ENCODE measurements at places on chromosomes 7 and 10. TPM values are rescaled to one million over a fixed set of nuclear protein-coding genes. Genes with fewer than 3 reads are reported as not detected.

SCART1 gene
- total RNA-seq = 3.9 TPM

DNA sequence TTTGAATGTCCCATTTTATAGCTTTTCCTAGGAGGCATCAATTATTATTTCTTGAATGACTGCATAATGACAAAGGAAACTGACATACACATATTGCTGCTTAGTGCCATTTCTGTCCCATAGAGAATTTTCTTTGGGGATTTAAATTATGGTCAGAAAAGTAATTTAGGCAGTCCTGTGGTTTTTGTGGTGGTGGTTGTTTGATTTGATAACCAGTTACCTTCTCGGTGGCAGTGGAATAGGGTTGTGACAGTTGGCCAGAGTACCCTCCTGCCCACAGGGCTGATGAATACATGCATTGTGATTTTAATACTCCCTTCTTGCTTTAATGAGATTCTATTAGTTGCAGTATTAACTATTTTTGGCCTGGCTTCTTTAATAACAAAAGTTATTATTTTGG, 6.6 kb upstream of the SGCE start:
- no peak for DNase-seq

UPF2 gene
- total RNA-seq = 19.4 TPM

ZSCAN25 gene
- 20.4 TPM for total RNA-seq

- no peak for DNase-seq
Measured at GRCh38 chr10:18340496-18341051, 200.3 kb downstream of the CACNB2 start.

DNA sequence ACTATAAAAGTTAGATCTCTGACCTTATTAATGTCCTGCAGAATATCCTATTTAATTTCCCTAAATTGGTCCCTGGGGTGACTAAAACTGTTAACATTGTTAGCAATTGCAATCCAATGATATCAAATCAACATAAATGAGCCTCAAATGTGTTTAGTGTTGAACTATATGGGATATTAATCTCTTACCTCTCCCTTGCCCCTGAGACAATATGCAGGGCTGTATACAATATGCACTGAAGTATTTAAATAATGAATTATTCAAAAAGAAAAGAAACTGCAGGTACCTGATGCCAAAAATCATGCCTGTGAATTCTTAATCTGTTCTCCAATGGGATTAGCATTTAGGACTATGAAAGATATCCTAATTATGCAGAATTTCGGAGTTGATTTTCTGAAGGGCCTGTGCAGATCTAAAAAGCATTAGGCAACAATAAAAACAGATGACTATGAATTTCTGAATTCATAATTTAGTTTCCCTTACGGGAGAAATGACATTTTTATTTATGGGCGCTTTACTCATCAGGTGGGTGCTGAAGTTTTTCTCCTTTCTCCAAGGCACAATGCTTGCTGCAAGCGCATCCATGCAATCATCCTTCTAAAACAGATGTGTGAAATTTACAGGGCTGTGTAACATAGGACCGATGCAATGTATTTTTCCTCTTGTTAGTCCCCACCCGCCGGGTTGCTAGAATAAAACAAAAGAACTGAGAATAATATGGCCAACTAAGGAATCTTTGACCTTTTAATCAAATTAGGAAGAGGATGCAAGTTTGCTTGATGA, 5.4 kb upstream of the C10orf90 start:
- no peak for DNase-seq

UCMA gene
- total RNA-seq = not detected

DNA sequence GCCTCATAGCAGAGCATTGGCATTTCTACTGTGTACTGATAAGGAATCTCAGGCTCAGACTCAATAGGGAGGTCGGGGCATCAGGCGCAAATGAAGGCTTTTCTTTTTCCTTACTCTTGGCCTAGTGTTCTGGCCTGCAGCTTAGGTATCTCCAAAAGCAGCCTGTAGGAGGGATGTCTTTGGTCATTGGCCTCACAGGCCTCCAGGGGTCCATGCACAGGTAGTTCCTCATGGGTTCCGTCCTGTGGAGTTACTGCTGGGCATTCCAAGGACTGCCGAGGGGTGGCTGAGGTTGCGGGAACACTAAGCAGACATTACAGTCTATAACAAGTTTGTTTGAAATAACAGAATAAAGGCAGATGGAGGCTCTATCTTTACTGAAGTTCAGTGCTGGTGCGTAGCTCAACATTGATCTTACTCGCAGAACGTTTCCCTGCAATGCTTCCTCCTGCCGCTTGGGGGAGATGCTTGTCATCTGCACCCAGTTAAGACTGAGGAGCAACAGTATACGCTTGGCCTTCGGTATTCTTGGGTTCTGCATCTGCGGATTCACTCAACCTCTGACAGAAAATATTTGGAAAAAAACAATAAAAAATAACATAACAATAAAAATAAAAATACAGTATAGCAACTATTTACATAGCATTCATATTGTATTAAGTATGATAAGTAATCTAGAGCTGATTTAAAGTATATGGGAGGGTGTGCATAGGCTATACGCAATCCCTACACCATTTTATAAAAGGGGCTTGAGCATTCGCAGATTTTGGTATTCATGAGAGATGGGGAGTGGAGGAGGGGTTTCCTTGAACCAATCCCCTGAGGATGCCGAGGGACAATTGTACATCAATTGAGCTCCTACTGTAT, 58.9 kb downstream of the SH2D4B start:
- no peak for DNase-seq

DNA sequence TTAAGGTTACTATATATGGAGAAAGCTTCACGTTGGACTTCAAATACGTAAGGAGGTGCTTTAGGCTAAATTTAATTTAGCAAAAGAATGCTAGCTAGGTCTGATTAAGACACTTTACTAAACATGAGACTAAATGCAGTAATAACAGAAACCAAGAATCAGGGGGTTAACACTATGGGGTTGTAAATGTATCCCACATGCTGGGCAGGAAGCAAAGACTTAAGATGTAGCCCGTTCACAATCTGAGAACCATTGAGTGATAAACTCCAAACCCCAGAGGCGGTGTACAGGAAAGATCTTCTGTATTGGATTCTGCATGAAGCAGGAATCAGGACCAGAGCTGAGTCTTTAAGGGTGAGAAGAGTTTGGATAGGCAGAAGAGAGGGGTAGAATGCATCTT, 60.4 kb downstream of the FZD1 start:
- no peak for DNase-seq

CNPY1 gene
- total RNA-seq = not detected

DNA sequence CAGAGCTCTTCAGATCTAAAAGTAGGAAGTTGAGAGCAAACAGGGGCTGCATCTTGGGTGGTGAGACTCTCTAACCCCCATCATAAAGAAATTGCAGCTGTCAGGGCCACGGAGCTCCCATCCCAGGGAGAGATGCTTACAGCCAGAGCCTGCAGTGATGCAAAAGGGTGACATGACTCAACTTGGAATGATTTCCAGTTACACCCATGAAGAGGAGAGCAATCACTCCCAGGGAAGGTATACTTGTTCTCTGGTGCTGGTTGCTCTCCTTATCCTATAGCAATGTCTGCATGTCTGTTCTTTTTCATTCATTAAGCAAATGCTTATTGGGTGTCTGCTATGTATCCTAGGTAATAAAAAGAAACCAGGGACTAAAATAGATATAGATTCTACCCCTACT, 228.0 kb downstream of the RAB11FIP2 start:
- no peak for DNase-seq

GRCh38 chr7:80611353-80611752, 27.1 kb upstream of the CD36 start:
- no peak for DNase-seq

- DNase-seq = no peak
Measured at GRCh38 chr10:74306227-74306982, 155.4 kb downstream of the ADK start.

GRCh38 chr10:132099389-132100090, 33.8 kb downstream of the JAKMIP3 start:
- DNase-seq = peak; percentile 44

GRCh38 chr7:85454904-85455303, 268.0 kb upstream of the SEMA3D start:
- no peak for DNase-seq

GRCh38 chr10:112217386-112218035, 33.9 kb upstream of the GPAM start:
- DNase-seq = no peak

- DNase-seq = peak; percentile 74
Measured at GRCh38 chr10:43136995-43137716, 1.1 kb upstream of the CSGALNACT2 start.

DNA sequence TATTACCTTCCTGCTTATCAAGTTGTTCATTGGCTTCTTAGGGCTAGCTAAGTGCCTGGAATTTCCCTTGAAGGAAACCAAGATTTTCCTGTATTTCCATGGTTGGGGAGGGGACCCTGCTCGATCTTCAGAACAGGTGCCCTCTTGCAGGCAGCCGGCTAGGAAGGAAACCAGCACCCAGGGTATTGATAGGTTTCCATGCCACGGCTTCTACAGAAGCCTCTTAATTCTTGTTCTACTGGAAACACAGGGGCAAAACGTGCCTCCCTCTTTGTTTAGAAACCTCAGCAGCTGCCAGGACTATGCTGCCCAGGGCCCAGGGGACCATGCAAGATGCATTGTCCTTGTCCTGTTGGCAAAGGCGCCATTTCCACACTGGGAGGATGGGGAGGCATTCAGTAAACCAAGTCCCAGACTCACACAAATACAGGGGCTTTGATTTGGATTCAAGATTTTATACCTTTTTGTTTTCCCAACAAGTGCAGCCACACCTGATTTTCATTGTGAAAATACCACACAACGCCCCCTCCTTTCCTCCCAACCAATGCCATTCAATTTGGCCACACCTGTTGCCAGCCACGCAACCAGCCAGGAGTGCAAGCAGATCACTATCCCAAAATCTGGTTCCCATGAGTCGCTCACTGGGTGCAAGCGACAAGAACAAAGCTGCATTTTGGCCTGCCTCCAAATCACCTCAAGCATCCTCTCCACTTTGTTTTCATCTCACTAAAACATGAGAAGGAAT, 29.6 kb downstream of the C10orf71 start:
- no peak for DNase-seq

- no peak for DNase-seq
Measured at GRCh38 chr7:106501605-106502580, 159.1 kb downstream of the CCDC71L start.

SPDYE9 gene
- not detected for total RNA-seq

DNA sequence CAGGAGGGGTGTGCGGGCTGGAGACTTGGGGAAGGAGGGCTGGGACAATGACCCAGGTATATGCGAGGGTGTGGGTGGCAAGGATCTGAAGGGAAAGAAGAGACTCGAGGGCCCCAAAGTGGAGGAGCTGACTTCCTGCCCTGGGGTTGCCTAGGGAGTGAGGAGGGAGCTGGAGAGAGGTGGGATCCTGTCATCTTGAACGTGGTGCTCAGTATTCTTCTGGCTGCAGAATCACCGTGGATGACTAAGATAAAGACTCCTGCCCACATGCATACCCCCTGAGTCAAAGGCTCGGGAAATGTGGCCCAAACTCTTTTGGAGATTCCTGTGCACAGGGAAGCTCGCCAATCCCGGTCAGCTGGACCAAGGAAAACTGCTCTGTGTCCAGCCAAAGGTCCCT, 31.2 kb downstream of the COL17A1 start:
- DNase-seq = no peak

DNA sequence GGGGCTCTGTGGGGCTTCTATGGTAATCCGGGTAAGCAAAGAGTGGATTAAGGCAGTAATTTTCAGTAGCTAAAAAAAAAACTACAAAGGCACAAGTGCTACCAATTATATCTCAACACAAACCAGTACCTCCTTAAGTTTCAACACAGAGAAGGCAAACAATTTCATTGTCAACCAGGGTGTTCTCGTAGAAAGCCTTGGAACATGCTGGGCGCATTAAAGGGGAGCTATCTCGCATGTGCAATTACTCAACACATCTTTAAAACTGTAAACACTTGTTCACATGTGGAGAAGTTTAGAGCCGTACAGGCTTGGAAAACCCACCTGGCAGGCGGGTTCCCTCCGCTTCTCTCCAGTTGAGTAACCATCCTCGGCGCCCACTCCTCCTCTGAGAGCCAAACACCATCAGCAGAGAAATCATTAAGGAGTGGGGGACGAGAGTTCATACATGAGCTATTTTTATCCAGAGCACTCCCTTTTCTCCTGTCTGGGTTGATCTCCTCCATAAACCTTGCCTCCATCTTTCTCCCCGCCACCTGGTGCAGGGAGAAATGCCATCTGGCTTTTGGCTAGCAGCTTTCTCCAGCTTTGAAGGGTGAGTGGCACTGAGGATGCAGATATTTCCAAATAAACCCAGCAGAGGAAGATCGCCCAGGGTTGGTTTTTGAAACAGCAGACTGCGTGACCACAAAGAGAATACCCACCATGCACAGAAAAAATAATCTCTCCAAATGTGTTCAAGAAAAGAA, 287.1 kb downstream of the WDR11 start:
- DNase-seq = no peak

- DNase-seq = no peak
Measured at GRCh38 chr10:1373287-1373686, 317.1 kb downstream of the WDR37 start.

DNA sequence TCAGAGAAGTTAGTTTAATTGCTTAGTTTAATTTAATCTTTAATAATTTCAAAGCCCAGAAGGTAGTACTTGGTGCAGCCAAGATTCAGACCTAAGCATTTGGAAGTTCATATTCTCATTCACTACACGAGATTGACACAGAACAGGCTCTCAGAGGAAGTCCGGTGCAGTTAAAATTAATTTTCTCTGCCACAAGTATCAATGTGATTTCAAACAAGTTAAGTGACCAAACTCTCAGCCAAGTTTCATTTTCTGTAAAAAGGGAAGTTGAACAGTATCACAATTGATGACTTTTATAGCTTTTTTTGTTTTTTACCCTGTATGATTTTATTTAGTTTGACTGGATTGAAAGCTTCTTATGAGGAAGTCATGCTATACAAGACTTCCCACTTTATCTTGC, 1494.9 kb upstream of the LRRTM3 start:
- no peak for DNase-seq
